Activated CD4-positive, CD25-positive, alpha-beta regulatory T cell treated with anti-CD3 and anti-CD28 coated beads, Interleukin-2, amount 50 U/mL, for 72 hours (primary cell): ENCODE measurements at places on chromosomes 2 and 18.

DNA sequence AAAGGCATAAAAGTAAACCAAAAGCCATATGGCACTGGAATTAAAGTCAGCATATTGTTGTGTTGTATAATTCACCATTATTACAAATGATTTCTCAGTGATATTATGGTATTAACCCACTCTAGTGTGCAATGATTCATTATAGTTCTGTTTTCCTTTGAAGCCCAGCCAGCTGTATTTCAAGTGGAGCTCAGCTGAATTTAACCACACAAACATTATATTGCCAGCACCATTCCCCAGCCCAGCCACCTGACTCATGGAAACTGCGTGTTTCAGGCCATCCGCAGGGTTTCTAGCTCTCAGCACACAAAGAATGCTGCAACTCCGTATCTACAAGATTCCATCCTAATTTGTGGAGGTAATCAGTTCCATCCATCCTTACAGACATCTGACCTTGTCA, 166.8 kb upstream of the CHAC2 start:
- DNase-seq = no peak

- DNase-seq = no peak
Measured at GRCh38 chr18:45522371-45522770, 92.9 kb upstream of the SLC14A2 start.

DNA sequence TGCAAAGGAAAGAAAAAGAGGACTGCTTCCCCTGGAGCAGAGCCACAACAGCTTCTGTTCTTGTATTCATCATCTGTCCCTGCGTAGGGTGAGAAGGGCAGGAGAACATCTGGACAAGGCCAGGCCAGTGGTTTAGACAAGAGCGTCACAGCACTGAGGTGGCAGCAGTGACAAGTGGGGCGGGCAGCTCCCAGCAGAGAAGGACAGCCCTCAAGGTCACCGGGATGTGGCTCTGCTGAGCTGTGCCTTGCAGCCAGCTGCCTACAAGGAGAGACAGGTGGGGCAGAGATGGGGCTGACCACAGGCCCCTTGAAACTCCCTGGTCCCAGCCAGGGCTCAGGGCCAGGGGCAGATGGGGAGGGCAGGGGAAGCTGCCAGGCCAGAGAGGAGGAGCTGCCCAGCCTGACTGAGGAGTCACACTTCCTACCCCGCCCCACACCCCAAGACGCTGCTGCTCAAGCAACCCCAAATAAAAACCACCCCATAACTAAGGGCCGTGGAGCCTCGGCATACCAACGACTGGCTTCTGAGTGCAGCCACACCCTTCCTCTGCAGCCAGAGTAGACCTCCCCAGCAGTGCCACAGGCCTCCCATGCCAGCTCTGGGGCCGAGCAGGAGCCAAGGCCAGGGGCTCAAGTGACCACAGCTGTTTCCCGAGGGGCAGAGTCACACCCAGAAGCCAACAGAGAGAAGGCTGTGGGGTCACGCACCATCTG, 5.4 kb downstream of the RAB11FIP5 start:
- no peak for DNase-seq

DNA sequence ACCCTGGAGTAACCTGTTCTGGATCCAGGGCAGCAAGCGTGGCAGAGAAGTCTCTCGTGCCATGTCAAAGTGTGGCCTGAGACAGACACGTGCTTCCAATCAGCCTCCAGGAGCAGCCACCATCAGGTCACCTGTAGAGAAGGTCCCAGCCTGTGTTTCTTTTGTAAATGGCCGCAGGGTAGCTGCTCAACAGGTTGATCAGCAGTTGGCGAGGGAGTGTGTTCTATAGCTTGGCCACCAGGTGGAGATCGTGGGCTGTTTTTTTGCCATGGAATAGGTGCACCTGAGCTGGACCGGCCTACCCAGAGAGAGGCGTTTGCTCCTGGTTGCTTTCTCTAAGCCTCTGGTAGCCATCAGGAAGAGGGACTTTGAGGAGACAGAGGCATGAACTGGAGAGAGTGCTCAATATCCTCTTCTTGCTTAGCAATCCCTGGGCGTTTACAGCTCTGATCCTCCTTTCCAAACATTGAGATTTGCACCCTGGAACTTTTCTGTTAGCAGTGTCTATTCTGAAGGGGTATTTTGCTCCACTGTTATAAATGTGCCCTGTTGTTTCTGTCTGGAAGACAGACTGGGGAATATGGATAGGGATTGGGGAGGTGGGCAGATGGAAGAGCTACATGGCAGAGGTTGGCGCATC, 34.2 kb upstream of the EN1 start:
- peak; percentile 62 for DNase-seq

GRCh38 chr18:13279181-13280069, 60.9 kb downstream of the LDLRAD4 start:
- peak; percentile 48 for DNase-seq

GRCh38 chr2:42252464-42252863, 83.3 kb downstream of the EML4 start:
- DNase-seq = no peak

DNA sequence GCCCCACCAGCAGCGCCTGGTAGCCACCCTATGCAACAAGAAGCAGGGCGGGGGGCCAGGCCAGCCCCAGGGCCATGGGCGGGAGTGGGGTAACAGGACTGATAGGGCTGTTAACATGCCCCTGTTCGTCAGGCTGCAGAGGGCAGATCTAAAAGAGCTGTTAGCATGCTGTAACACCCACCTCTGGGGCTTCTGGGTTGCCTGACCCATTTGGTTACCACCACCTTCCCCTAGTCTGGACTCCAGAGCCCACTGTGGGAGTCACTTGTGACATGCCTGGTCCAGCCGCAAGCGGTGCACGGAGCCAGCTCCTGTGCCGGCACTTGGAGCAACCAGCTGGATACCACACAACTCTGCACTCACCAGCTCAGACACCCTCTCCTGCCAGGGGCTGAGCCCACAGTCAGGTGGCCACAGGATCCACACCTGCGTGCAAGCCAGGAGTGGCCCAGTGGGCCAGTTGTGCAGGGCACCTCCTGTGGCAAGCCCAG, 2.1 kb downstream of the METTL8 start:
- DNase-seq = no peak

DNA sequence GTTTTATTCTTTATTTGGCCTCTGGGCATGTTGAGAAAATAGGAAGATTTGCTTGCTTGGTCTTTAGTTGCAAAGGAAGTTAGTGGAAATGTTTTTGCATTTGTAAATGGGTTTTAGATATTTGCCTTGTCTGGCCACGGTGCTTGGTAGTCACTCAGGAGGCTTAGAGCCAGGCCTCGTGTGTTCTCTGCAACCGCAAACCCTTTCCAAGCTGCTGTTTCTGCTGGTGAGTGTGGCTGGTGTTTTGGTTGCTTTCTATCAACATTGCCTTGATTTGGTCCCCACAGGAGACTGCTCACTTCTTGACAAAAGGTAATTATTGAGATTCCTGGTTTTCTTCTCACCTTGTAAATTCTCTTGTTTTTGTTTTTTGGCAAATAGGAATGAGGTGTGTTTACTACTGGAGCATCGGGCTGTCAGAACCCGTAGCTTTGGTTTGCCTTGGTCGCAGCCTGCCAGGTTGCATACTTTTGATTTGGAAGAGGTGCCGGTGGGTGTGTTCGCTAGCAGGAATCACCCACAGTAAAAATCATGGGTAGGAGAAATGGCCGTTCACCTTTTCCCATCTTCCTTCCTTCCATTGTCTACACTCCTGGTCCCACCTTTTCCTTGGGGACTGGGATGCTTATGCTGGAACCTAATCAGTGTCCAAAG, 15.8 kb downstream of the ASAP2 start:
- no peak for DNase-seq

DNA sequence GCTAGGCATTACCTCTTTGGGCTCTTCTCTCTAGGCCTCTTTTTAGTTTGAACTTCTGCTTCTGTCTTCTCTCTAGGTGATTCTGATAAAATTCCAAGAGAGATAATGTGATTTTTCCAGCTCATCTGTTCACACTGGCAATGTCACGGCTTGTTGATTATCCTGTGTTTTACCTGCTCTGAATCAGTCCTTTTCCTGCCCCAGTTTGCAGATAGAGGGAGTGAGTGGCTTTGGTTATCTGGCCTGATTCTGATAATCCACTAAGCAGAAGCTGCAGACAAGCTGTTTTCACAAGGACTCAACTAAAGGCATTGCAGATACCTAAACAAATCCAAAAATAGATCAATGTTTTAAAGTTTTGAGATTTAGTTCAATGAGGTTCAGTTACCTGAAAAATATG, 111.9 kb downstream of the DCC start:
- no peak for DNase-seq

DNA sequence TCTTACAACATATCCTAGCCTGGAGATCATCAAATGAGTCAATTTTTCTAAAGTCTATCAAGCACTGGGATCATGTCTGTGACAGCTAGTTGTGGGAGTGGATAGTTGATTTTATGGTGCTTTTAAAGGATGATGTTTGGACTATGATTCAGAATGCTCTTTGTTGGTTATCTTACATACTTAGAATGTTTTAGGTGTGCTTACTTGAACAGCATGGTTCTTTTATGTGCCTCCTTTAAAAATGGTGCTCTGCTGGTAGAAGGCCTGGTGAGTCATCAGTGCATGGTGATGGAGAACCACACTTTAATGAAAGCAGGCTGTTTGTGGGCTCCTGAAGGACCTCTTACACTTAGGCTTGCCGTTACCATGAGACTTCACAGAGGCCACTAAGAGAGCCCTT, 682.7 kb upstream of the FANCL start:
- no peak for DNase-seq

DNA sequence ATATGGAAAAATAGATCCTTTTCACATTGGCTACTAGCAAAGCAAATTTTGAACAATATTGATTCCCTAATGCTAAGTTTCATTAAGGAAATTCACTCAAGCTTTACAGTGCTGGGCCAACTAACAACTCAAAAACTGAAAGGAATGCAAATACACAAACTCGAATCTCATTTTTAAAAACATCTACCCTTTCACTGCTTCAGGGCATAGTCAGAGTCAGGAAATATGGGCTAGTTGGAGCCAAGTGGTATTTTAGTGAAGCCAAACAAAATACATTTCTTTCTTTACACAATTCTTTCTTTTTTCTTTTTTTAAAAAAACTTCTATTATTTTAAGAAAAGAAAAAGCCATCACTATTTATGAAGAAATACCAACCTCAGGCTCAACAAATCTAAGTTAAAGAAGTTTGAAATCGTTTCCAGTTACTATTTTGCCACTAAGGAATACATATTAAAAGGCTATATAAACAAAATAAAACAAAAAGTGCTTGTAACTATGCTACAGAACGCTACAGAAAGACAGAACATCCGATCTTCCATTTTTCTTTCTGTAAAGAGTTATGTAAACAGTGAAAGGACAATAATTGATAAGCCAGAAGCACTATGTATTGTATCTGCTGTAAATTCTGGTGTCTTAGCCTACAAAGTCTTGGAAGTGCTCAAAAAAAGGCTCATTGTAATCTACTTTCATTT, 113.6 kb upstream of the STK17B start:
- DNase-seq = no peak

DNA sequence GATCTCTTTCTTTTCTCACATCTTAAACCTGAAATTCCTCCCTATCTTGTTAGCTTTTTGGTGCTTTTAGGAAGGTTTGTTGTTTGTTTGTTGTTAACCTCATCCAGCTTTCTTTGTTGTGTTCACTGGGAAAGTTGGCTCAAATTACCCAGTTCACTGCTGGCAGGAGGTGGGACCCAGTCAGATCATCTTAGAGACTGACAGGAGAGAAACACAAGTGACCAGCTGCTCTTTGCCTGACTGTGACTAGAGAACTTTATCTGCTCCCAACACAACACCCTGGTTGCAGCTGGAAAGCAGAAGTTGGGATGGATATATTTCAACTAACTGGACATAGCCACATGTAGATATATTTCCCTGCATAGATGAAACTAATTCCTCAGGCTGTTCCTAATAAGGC, 10.0 kb downstream of the MAPK4 start:
- DNase-seq = no peak

GRCh38 chr2:13696601-13697000, 935.9 kb upstream of the LRATD1 start:
- no peak for DNase-seq

GRCh38 chr18:58996131-58996641, 131.5 kb downstream of the ZNF532 start:
- DNase-seq = no peak

DNA sequence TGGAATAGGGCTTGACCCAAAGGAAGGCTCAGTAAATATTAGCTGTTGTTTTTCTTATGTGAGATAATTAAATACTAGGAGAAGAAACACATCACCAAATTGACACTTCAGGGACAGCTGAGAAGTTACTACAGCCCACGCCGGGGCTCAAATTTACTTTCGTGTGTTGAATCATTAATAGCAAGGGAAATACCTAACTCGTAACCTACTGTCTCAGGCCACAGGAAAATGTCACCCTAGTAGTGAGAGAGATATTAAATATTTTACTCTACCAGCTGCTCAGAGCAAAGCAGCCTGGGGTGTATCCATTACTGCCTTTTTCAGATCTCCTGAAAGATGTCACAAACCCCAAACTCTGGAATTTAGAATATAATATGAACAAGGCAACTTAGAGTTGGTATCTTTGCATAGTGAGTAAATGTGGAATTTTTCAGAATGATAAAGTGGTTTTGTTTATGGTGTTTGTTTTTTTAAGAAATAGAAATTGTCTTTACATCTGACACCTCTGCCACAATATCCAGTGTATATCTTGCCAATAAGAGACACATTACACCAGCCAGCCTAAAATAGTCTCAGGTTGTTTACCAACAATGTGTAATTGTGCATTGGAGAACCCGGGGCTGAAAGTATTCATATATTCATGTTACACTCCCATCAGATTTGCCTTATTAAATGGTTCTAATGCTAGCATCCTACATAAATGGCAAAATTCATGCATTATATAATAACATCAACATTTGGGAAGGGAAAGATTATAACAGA, 48.4 kb downstream of the ATP8B1 start:
- no peak for DNase-seq

- DNase-seq = no peak
Measured at GRCh38 chr18:2312440-2312839, 258.9 kb downstream of the METTL4 start.

DNA sequence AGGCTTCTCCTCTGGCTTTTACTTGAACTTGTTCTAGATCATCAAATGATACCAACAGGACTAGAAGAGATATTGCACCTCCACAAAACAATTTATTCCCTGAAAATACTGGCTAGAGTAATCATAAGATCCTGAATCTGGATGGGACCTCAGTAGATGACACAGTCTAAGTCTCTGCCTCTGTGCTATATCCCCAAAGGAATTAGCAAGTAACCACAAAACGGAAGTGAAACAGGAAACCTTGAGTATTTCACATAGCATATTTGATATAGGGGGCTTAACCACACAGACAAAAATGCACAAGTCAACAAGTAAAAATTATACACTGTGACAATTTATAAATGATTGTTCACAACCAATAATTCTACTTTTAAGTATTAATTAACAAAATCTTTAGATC, 456.9 kb upstream of the TNP1 start:
- DNase-seq = no peak

DNA sequence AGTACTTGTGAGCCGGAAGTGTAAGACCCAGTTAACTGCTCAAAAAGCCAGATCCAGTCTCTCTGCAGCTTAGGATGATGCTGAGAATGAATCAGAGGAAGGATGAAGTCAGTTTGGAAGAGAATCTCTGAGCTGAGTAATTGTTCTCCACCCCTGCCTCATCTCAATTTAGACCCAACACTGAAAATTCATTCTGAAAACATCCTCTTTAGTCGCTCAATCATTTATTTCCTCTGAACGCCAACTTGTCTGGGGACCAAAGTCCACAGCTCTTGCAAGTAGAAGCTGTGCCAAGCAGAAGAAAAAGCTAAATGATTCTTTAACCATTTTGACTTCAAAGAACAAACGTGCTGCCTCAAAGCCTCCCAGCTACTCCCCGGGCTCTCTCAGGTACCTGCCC, 177.1 kb upstream of the KLHL29 start:
- DNase-seq = no peak
